NCI-H1930 (cell line): ENCODE measurements at places on chromosomes 5 and 9.

DNA sequence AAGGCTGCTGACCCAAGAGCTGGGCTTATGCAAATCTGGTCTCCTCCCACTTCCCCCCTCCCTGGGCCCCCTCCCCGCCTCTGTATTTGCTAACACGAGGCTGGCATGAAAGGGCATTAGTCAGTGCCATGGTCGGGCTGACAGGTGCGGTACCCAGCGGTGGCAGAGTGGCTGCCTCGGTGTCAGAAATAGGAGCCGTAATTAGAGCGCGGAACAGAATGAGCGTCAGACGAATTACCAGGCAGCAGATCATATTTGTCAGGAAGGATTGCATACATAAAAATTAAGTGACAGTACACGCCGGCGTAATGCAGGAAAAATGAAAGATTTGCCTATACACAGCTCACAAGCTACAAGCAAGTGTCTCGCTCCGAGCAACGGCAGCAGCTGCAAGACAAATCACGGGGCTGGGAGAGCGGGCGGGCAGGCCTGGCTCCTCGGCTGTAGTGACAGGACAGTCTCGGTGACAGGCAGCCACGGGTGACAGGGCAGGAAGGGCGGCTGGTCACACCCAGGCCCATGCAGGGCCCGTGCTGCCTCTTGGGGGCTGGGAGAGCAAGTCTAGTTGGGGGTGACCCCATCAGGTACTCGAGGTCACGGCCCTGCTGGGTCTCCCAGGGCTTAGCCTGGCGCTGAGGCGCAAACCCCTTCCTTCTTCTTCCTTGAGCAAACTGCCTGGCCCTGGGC lies 72.4 kb downstream of the NEK6 start:
- DNase-seq, result no peak

DNA sequence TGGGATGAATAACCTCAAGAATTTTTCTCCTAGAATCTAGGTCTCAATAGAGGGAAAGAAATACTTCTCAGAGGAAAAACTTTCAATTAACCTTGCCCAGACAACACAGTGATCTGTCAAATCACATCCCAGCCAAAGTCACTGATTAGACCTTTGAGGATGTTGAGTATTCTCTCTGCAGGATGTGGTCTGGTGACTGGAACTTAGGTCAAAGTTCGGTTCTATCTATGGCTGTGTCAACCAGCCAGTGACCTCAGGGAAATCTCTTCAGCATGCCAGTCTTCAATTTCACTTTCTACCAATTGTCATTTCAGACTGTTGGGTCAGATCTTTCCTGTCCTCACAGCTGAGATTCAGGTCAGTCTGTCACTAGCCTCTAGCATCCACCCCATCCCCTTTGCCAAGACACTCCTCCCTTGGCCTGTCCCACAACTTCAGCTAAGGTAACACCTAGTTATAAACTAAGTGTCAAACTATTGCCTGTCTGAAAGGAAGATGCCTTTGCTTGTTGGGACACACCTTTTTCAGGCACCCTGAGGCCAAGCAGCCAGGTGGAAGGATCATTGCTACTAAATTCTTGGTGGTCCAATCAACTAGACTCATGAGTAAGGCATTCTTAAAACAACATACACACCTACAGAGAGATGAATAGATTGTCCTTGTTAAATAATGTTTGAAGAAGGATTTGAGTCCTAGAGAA lies 156.3 kb upstream of the FST start:
- no peak for DNase-seq

DNA sequence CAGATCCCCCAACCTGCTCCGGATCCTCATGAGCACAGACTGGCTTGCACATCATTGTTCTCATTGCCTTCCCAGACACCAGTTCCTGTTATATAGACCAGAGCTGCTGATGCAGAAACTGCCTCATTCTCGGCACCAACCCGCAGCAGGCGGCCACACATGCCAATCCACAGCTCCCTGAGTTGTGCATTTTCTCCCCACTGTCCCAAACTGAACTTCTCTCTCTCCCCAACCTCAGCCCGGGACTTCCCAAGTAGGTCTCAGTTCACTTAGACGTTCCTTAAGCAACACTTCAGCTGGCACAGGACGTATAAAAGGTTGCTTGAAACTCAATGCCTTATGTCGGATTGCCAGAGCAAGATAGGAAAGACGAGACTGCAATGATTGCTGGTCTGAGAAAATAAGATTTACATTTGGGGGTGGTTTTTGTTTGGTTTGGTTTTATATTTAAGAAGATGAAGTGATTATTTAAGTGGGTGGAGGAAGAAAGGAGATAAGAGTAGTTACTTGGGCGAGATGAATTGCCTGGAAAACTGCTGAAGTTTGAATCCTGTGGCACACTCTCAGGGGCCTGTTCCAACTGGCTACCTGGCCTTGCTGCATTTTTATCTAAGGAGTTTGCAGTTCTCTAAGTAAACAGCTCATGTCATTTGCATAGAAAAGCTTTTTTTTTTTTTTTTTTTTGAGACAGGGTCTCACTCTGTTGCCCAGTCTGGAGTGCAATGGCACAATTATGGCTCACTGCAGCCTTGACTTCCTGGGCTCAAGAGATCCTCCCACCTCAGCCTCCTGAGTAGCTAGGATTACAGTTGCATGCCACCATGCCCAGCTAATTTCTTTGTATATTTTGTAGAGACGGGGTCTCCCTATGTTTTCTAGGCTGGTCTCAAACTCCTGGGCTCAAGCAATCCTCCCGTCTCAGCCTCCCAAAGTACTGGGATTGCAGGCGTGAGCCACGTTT lies 155.4 kb downstream of the GOLPH3 start:
- DNase-seq, result no peak

DNA sequence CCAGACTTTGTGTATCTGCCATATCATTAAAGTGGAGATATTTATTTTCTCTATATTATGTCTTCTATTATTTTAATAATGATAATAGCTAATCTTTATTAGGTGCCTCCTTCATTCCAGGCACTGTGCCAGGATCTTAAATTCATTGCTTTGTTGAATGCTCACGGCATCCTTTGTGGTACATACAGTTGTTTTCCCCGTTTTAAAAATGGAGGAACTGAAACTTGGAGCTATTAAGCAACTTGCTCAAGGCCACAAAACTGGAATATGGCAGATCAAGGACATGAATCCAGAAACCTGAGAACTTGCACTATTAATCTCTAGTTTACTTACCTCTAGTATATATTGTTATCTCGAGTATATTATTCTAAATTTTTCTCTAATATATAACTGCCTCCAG lies 41.5 kb upstream of the PPP3R2 start:
- no peak for DNase-seq

GRCh38 chr5:171419688-171420430 lies 412 bp downstream of the FGF18 start:
- DNase-seq, result peak; percentile 22

GRCh38 chr5:151627650-151628049 lies 36.5 kb upstream of the FAT2 start:
- DNase-seq, result no peak

DNA sequence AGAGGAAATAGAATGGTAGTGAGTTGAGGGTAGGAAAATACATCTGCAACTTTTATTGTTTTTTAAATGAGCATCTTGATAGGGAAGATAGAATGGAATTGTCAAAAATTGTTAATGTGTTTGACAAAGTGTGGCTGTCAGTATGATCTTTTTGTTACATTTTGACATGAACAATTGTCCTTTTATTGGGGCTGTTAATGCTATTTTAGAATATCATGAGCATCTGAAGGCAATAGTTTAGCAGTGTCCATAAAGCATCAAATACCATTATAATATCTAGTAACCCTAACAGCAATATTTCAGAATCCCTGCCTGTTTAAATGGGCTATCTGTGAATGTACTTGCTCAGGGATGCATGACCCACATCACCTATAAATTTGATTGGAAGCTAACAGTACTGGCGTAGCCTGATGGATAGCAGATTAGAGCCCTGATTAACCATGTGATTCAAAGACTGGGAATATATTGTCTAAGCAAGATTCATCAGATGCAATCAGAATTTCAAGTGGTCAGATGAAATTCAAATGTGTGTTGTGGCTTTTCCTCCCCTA lies 37.8 kb downstream of the TLE4 start:
- DNase-seq, result peak; percentile 40

- no peak for DNase-seq
Measured at GRCh38 chr5:11302663-11303062, 541.6 kb upstream of the DAP start.

GRCh38 chr9:126061575-126061974 lies 265.1 kb upstream of the MVB12B start:
- DNase-seq, result no peak

- DNase-seq, result no peak
Measured at GRCh38 chr5:180343110-180343830, 9.9 kb downstream of the GFPT2 start.

GRCh38 chr5:138544181-138545134 lies 1.4 kb upstream of the ETF1 start:
- DNase-seq, result no peak

DNA sequence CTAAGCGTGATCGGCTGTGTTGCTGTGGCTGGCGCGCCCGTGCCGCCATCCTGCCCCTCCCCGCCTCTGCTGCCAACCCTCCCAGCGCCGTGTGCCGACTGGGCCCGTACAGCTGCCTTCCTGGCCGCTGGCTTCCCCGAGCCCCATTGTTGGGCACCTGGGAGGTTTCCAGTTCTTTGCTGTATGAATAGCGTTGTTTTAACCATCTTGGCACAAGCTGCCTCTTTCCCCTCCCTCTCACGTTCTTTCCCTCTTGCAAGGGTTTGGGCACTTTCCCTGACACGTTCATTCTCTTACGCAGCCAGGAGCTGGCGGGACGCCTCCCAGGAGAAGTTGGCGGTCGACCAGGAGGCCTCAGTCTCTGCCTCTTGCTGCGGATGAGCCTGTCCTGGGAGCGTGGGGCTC lies 43.1 kb upstream of the RXRA start:
- DNase-seq, result no peak

- DNase-seq, result no peak
Measured at GRCh38 chr9:95772320-95773052, 103.0 kb upstream of the ERCC6L2 start.

GRCh38 chr9:849431-849830 lies 7.9 kb downstream of the DMRT1 start:
- no peak for DNase-seq
